ENCODE measurements at places on chromosomes 4 and X.

- DNase-seq: no peak
These were observed 1469.0 kb upstream of the PABPC4L start for GRCh38 chr4:135670548-135670947.

GRCh38 chrX:82362550-82362949 lies 1145.5 kb upstream of the POU3F4 start:
- no peak for DNase-seq

GRCh38 chr4:23388699-23389395 lies 501.0 kb downstream of the PPARGC1A start:
- DNase-seq: no peak

GRCh38 chr4:71545168-71545567 lies 206.3 kb downstream of the SLC4A4 start:
- DNase-seq: no peak

DNA sequence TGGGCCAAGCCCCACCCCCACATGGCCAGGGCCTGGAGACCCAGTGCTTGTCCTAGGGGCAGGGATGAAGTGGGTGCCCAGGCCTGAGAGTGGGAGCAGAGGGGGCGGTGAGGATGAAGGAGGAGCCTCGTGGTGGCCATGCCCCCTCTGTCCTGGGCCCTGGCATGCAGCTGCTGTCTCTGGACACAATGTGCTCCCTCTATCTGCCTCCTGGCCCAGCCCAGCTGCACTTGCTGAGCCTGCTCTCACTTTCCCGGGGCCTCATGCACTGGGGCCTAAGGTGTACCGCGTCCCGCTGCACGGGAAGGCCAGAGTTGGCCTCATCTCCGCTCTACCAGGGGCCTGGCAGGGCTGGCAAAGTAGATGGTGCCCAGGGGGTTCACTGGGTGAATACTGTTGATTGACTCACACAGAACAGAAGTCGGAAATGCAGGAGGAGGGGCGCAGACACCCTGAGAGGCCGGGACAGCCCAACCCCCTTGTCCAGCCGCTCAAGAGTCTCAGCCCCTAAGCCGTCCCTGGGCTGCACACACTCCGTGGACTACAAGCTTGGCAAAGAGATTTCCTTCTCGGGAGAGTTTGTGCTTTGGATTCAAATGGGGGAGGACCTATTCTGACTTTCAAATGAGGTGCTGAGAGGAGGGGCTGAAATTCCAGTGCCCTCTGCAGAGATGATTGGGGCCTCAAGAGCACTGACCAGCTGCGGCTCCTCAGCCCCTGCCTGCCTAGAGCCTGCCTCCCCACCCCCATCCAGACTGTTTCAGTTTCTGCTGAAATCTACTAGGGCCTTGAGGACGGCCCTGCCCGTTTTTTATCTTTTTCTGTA lies 112.4 kb downstream of the PSAPL1 start:
- no peak for DNase-seq

DNA sequence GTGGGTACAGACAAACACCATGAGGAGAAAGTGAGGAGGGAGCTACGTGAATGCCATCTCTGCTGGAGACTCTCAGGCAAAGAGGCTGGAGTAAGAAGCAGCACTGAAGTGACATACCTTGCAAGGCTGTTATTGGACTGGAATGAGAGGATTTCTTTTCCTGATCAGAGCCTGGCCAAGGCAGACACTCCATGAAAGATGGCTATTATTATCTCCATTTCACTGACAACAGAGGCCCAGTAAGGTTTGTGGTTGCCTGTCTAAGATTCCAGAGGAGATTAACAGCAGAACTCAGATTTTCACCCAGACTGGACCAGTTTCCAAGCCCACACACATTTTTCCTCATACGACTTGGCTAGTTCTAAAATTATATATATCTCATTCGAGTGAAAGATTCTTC lies 162.0 kb upstream of the EOLA2 start:
- DNase-seq: no peak

- no peak for DNase-seq
These were observed 48.9 kb upstream of the FAM47B start for GRCh38 chrX:34893741-34894140.

- DNase-seq: no peak
These were observed 31.9 kb upstream of the SORCS2 start for GRCh38 chr4:7160439-7160838.

DNA sequence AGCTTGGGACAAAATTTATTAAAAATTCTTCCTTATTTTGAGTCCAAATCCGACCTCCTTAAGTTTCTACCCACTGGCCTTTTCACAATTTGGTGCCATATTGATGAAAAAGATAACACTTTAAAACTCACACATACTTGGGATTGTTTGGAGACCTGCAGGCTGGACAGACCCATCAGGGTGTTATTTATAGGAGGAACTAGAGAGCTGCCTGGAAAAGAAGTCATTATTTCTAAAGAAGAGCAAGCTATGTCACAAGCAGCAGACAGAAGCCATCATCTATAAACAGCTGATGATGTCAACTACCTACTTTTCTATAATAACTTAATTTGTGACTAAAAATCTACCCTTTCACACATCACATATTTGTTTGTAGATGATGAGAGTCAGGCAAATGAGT lies 56.2 kb downstream of the COX18 start:
- no peak for DNase-seq

DNA sequence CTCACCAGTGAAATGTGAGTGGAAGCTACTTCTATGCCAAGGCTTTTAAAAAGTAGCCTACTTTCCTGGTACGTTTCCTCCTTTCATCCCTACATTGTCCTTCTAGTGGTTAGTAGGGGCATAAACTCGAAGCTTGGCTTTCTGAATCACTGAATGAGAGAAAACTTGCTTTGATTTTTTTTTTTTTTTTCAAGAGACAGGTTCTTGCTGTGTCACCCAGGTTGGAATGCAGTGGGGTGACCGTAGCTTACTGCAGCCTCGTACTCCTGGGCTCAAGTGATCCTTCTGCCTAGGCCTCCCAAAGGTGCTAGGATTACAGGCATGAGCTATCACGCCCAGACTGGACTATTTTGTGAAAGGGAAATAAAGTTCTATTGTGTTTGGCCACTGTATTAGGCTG lies 89.1 kb upstream of the IGFBP7 start:
- no peak for DNase-seq

GRCh38 chr4:13918991-13919441 lies 291.5 kb upstream of the BOD1L1 start:
- no peak for DNase-seq

DNA sequence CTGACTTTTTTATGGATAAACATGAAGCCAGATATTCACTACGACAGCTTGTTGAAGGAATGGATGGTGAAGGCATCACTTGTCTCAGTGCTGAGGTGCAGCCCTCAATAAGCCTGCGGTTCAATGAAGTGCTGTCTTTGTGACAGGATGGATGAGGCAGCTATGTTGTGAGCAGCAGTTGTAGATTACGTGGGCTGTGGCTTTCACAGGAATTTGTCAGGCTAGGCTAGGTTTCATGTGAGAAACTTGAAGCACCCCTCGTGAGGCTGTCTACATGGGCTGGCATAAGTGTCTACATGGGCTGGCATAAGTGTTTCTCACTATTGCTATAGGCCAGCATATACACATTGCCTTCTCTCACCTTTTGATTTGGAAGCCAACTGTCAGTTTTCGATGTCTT lies 1050.0 kb downstream of the ADGRL3 start:
- DNase-seq: no peak

- no peak for DNase-seq
These were observed 425.9 kb upstream of the PCDH7 start for GRCh38 chr4:30294295-30294694.

GRCh38 chr4:101221294-101221693 lies 126.0 kb downstream of the PPP3CA start:
- DNase-seq: no peak

GRCh38 chr4:161573836-161574235 lies 590.0 kb downstream of the FSTL5 start:
- DNase-seq: no peak

- no peak for DNase-seq
These were observed 9.6 kb downstream of the BMP15 start for GRCh38 chrX:50920132-50920531.

DNA sequence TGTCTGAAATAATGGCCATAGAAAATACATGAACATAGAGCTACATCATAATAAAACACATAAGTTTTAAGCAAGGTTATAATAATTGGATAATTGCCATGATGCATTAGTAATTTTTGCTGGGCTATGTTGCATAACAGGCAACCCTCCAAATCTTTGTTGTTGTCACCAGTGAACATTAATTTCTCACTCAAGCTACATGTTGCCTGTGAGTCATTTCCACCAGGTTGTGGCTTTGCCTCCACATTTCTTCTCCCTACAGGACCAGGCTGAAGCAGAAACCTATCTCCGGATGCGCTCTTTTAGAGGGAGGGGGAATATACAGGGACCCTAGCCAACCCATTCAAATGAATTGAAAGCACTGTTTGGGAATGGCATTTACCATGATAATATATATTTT lies 347.7 kb downstream of the GABRG1 start:
- no peak for DNase-seq

DNA sequence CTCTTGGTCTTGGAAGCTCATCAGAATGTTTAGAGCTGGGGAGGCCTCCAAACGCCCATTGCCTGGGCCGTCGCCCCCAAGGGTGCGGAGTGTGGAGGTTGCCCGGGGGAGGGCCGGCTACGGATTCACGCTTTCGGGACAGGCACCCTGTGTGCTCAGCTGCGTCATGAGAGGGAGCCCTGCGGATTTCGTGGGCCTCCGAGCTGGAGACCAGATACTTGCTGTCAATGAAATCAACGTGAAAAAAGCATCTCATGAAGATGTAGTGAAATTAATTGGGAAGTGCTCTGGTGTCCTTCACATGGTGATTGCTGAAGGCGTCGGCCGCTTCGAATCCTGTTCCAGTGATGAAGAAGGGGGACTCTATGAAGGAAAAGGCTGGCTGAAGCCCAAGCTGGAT lies 23.3 kb downstream of the RGS12 start:
- DNase-seq: no peak

DNA sequence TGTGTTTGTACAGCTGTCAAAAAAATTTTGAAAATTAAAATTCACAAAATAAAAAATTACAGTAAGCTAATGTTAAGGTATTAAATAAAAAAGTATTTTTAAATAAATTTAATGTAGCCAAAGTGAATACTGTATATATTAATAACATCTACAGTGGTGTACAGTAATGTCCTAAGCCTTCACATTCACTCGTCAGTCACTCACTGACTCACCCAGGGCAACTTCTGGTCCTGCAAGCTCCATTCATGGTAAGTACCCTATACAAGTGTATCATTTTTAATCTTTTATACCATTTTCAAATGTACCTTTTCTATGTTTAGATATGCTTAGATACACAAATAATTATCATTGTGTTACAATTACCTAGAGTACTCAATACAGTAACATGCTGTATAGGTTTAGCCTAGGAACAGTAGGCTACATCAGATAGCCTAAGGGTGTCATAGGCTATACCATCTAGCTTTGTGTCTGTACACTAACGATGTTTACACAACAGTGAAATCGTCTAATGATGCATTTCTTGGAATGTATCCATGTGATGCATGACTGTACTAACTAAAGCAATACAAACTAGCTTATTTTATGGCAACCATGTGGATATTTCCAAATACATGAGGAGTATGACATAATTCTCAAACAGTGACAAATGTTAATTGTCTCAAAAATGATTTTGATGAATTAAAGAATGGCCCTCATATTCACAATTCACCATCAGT lies 13.7 kb downstream of the DDX60 start:
- DNase-seq: no peak

DNA sequence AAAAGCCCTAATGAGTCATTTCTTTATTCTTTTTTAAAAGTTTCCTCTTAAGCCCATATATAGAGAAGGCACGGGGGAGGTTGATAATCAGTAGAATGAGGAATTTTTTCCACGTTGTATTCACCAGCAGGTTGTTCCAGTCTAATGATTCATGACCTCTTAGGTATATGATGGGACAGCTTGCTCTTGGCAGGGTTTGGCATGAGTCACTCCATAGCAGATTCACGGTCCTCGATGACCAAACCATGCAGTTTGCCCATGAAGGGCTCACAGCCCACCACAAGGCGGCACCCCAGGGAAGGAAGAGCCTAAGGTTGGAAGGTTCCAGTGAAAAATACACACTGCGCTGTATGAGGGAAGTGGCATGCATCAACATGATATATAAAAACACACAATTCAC lies 623.8 kb upstream of the DIPK2B start:
- no peak for DNase-seq

DNA sequence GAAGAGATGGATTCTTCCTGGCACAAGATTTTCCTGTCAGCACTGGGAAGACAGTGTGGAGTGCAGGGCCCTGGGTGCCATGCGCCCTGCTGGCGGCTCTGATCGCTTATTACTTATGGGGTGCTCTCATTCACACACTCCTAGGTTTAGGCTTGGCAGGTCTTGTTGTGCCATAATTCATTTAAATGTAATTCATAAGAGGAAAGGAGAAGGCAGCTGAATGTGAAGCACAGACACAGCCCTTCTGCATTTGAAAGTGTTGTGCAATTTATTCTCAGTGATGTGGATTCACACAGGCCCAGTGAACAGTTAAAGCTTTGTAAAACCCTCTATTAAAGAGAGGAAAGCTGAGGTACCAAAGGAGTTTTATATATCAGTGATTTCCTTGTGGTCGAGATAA lies 249.7 kb downstream of the C4orf33 start:
- DNase-seq: no peak

DNA sequence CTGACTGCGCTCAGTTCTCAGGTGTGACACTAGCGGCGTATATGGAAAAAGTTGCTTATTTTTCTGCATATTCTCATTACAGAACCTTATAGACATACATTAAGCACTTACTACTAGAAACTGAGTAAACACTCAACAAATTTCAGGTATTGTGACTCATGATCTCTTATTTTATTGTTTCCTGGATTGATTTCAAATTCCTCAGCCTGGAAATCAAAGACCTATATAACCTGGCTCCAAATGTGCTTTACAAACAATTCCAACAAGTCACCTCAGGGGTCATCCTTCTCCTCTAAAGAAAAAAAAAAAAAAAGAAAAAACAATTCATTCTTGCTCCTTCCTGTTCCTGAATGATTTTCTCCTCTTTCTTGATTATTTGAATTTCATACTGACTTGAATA lies 152.3 kb downstream of the ADAM29 start:
- no peak for DNase-seq

DNA sequence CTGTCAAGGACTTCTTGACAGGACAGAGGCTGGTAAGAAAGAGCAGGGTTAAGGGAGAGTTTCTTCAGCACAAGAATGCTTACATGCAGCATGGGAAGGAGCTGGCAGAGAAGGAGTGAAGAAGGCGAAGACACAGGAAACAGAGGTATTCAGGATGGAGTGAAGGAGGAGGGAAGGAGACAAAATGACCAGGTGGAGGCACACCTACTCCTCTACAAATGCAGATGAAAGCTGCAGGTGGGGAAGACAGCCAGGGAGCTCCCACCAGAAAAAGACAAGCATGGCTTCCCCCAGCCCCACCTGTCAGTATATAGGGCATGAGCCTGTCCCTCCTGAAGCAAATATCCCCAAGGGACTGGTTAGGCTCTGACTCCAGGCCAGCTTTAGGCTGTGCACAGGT lies 29.6 kb upstream of the NKRF start:
- no peak for DNase-seq

- no peak for DNase-seq
These were observed 163.2 kb upstream of the ETNPPL start for GRCh38 chr4:108926061-108926460.
